EL (cell line): ENCODE measurements at places on chromosomes 3 and 15.

- no peak for DNase-seq
Measured at GRCh38 chr3:69339760-69340159, 46.1 kb downstream of the FRMD4B start.

- DNase-seq: no peak
Measured at GRCh38 chr3:55658270-55658669, 171.2 kb upstream of the WNT5A start.

GRCh38 chr3:79369306-79369705, 398.5 kb downstream of the ROBO1 start:
- DNase-seq: peak; percentile 18

DNA sequence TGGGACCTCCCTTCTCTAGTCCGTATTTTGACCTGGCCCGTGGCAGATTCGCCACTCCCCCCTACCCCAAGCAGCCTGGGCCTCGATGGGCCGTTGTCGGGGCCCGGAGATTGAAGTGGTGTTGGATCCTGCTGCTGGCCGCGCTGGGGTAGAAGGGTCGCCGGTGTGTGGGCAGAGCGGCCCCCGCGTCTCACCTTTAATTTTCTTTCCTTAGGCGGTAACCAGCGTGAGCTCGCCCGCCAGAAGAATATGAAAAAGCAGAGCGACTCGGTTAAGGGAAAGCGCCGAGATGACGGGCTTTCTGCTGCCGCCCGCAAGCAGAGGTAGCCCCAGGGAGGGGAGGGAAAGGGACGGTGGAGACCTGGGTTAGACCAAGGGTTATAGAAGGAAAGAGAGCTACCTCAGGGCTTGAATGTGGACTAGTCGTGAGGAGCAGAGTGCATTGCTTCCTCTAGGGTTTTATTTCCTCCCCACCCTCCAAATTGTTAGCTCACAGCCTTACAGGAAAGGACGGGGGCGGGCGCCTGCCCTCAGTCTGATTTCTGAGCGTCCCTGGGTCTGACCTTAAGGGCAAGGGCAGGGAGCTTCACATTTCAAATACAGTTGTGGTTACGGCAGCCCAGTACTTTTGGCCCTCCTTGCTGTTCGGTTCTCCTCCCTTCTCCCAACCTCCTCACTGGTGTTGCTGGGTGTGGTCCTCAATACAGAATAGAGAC, 799 bp downstream of the SERF2 start:
- peak; percentile 43 for DNase-seq

DNA sequence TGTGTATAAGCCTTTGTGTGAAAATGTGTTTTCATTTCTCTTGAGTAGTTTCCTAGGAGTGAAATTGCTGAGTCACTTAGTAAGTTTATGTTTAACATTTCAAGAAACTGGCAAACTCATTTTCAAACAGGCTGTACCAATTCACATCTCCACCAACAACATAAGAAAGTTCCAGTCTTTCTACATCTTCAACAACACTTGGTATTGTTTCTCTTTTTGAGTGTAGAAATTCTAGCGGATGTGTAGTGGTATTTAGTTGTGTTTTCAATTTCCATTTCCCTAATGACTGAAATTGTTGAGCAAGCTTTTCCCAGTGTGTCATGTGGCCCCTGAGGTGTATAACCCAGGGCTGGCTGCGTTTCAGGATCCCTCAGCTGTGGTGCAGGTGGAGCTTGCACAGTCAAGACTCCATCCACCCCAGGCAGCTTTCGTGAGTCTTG, 258.5 kb downstream of the PDCD6IP start:
- no peak for DNase-seq

GRCh38 chr3:177229791-177230190, 32.5 kb upstream of the TBL1XR1 start:
- DNase-seq: no peak
